GM23338 (cell line): ENCODE measurements at places on chromosomes 3 and 15.

GRCh38 chr3:174958671-174959328, 99.7 kb downstream of the NAALADL2 start:
- DNase-seq, result no peak

GRCh38 chr3:12983319-12983718, 89.9 kb downstream of the IQSEC1 start:
- no peak for DNase-seq

DNA sequence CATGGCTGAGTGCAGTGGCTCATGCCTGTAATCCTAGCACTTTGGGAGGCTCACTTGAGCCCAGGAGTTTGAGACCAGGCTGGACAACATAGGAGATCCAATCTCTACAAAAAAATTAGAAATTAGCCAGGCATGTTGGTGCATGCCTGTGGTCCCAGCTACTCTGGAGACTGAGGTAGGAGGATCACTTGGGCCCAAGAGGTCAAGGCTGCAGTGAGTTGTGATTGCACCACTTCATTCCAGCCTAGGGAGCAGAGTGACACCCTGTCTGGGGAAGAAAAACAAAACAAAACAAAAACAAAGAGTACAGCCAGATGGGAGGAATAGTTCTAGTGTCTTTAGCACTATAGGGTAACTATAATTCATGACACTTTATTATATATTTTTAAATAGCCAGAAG, 26.2 kb upstream of the COMMD4 start:
- no peak for DNase-seq

- DNase-seq, result peak; percentile 90
Observed at GRCh38 chr3:159763602-159764489, 224.8 kb upstream of the IL12A start.

DNA sequence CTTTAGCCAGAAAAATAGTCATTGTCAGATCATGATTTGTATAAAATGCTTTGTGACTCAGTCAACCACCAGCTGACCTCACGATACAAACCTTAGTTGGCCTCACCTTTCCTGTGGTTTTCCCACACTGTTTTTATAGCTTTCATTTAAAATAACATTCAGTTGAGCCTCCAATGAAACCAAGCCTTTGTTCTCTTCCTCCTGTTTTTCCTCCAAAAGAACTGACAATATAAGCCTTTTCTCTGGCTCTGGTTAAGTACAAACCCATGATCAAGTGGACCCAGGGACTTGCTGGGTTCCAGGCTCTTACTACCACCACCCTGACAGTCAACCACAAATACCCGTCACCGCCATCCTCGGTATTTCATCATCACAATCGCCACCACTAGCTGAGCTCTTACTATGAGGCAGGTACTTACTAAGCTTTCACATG, 81.7 kb downstream of the TAMM41 start:
- no peak for DNase-seq

- peak; percentile 17 for DNase-seq
Observed at GRCh38 chr3:94285872-94286271, 223.0 kb downstream of the NSUN3 start.

DNA sequence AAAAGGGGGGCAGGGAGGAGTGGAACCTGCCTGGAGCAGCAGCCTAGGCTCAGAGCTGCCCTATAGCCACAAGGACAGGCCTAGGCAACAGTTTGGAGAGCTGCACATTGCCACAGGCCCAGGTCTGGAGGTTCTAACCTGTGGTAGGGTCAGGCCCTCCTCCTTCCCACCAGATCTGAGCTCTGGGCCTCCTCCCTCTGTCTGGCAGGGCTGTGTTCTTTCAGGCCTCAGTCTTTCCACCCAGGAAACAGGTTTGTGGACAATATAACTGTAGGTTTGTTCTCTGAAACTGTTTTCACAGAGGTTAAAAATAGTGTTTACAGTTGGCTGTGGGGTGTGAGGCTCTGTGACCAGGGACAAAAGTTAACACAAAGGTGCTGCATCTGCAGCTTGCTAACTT, 9.0 kb upstream of the CAMKV start:
- no peak for DNase-seq

DNA sequence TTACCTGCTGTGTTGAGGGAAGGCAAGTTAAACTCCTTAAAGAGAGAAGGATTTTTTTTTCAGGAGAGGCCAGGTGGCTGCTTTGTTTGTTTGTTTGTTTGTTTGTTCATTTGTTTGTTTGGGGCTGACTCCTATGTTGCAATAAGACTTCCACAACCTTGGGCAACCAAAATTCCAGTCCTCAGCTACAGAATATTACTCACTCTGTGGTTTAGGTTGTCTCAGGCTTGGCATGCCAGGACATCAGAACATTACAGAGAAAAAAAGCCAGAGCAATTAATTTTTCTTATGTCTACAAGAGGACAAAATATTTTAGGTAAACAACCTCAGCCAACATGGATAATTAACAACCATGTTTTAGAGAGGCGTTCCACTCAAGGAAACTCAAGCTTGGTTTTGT, 156.7 kb upstream of the ATP11B start:
- DNase-seq, result no peak

GRCh38 chr15:98013631-98014030, 53.1 kb downstream of the ARRDC4 start:
- no peak for DNase-seq

- DNase-seq, result no peak
Observed at GRCh38 chr3:171200052-171200749, 173.7 kb upstream of the SLC2A2 start.

DNA sequence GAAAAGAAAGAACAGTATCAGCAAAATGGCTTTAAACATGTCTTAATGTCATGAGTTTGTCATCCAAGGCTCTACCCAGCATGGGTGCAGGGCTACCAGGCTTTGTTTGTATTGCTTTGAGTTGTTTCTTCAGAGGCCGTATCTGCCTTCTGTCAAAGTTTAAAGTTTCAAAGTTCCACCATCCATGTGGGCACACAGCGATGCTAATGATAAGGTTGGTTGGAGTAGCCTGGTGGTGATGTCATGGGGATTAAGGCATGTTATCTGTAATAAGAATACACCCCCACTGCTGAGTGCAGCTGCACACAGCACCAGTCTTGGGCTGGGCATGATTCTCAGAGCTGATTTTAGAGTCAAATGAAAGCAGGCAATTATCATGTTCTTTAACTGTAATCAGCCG, 72.0 kb upstream of the LRTM1 start:
- DNase-seq, result no peak

GRCh38 chr15:33066584-33066983, 127.9 kb downstream of the FMN1 start:
- no peak for DNase-seq

DNA sequence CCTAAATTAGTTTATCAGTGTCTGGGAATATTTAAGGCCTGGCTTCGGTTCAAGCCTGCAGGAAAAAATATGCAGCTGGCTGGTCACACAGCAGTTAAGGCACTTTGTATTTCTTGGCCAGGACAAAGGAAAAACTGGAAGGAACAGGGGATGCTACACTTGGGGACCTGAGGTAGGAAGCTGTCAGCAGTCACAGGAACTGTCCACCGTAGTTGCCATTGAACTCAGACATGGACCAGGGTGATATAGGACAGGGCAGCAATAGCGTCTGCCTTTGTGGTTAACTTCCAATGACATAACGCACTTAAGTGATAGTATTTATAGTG, 49.1 kb downstream of the NR1D2 start:
- DNase-seq, result no peak

GRCh38 chr3:13717222-13717895, 162.5 kb downstream of the WNT7A start:
- DNase-seq, result peak; percentile 8

DNA sequence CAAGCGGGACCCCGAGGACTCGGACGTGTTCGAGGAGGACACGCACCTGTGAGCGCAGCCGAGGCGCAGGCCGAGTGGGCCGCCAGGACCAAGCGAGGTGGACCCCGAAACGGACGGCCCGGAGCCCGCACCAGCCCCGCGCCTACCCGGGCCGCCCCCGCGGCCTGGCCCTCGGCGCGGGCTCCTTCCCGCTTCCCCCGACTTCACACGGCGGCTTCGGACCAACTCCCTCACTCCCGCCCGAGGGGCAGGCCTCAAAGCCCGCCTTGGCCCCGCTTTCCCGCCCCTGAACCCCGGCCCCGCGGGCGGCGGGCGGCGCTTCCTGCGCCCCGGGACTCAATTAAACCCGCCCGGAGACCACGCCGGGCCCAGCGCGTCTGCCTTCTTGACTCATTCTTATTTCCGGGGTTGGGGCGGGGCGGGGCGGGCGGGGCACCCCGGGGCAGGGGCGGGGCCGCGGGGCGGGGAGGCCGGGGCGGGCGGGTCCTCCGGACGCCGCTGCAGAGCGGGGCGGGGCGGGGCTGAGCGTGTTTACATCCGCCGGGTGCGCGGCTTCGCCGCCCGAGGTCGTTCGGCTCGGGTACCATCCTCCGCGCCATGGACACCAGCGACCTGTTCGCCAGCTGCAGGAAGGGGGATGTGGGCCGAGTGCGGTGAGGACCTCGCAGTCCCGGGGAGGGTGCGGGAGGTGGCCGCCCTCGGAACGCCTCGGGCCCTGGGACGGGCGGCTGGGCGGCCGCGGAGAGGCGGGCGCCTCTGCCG, at the start of gene ABTB1:
ABTB1 (plus strand) TSS at position 524 of the 762 bp plus-strand sequence; CDS start at position 598, 74 bp downstream.
- peak; percentile 86 for DNase-seq

DNA sequence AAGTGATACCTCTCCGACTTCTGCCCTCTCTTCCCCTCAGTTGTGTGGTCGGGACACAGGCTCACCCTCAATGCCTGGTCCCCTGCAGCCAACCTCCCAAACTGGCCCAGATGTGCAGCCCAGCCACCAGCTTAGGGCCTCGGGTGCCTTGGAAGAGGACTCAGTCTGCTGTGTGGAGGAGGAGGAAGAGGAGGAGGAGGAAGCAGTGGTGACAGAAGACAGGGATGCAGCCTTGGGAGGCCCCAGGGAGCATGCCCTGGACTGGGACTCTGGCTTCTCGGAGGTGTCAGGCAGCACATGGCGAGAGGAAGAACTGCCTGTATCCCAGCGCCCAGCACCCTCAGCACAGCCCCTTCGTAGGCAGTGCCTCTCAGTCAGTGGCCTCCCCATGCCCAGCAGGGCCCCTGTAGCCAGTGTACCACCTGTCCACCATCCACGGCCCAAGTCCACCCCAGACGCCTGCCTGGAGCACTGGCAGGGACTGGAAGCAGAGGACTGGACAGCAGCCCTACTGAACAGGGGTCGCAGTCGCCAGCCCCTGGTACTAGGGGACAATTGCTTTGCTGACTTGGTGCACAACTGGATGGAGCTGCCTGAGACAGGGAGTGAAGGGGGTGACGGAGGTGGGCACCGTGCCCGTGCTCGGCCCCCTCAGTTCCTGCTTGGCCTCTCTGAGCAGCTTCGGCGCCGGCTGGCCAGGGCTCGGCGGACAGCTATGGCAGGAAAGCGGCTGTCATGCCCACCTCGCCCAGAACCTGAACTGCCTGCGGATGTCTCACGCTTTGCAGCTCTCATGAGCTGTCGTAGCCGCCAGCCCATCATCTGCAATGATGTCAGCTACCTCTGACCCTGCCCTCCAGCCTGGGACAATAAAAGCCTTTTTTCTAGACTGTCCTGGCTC, 1.3 kb downstream of the INKA1 start:
- DNase-seq, result no peak

GRCh38 chr3:52792413-52792812, 2.2 kb upstream of the ITIH3 start:
- peak; percentile 71 for DNase-seq

- DNase-seq, result peak; percentile 63
Observed at GRCh38 chr15:65827065-65827464, 35.0 kb upstream of the DENND4A start.

DNA sequence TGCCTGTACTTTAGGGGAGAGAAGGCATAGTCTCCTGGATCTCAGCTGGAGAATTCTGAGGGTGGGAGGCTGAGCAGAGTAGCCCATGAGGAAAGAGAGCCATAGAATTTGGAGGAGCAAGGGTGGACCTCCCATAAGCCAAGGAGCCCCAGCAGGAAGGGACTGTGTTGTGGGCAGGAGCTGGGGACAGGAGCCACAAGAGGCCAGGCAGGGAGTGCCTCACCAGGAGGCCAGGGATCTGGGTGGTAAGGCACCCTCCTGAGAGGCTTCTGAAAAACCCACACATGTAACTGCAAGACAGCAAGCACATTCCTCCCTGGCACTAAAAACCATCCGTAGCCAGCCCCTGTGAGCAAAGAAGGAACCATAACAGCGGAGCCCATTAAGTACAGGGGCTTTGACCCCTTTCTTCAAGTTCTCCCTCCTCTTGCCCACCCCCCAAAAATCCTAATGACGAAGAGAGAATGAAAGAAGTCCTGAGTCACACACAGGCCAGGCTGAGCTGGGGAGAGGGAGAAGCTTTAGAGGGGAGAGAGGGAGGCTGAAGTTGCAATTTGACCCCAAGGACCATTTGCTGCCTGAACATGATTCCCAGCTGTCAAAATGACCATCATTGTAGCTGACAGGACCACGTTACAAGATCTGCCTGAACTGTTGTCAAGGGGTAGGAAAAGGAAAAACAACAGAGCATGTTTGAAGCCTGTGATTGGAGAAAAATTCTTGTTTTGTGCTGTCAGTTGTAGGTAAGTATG, 82.6 kb downstream of the TRIM42 start:
- no peak for DNase-seq

GRCh38 chr3:117417411-117417810, 707.8 kb downstream of the TUSC7 start:
- no peak for DNase-seq

DNA sequence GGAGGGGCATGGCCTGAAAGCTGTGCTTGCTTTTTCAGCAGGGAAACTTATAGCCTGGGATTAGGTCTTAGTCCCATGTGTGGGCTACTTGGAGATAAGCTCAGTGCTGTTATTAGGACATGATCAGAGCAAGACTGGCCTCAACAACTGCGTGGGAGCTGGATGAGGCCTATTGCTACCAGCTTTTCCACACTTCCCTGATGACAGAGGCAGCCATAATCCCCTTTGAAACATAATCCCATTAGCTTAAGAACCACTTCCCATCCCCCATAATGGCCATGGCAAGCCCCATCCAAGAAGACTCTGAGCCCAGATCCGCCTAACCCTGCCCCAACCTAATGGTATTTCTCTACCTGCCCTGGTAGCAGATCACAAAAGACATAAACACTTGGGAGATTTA, 26.6 kb upstream of the GK5 start:
- DNase-seq, result no peak

- DNase-seq, result no peak
Observed at GRCh38 chr3:140343211-140344081, 334.4 kb upstream of the TRIM42 start.

- no peak for DNase-seq
Observed at GRCh38 chr3:47412842-47413520, 32.2 kb downstream of the PTPN23 start.

DNA sequence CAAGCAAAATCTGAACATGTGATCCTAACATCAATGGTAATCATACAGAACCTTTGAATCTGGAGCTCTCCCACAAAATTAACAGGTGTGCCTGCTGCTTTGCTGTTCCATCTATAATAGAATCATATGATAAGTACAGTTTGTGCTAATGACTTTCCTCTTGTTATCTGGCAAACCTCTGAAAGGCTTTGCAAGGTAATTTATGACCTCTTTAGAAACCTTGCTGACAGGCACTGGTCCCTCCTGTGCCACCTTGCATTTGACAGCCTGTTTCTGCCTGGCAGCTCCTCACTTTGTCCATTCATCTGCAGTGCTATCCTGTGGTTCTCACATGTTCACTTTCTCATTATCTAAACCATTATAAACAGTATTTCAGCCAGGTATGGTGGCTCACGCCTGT, 10.2 kb upstream of the HTR3C start:
- no peak for DNase-seq
